ENCODE measurements at places on chromosomes 6 and 20.

DNA sequence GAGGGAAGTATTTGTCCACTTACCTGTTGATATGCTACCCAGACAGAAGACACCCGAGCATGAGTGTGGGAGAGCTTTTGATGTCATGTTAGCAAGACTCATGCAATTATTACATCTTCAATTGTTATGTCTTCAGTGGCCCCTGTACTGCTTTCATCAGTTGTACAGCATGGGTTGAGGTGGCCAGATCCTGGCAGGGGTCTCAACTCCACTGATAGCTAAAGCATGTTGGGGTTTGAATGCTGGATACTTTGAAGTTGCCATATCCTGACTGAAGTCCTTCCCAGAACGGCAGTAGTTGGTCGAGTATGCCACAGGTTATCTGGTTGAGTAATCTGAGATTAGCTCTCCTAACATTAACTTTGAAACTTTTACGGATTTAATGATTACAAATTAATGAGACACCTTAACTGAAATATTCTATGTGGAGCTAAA, 46.7 kb downstream of the LRRN4 start:
- DNase-seq, result no peak

- DNase-seq, result peak; percentile 86
Observed at GRCh38 chr6:151075527-151075926, 164.2 kb upstream of the AKAP12 start.

- no peak for DNase-seq
Observed at GRCh38 chr6:152698692-152699091, 995 bp downstream of the MYCT1 start.

DNA sequence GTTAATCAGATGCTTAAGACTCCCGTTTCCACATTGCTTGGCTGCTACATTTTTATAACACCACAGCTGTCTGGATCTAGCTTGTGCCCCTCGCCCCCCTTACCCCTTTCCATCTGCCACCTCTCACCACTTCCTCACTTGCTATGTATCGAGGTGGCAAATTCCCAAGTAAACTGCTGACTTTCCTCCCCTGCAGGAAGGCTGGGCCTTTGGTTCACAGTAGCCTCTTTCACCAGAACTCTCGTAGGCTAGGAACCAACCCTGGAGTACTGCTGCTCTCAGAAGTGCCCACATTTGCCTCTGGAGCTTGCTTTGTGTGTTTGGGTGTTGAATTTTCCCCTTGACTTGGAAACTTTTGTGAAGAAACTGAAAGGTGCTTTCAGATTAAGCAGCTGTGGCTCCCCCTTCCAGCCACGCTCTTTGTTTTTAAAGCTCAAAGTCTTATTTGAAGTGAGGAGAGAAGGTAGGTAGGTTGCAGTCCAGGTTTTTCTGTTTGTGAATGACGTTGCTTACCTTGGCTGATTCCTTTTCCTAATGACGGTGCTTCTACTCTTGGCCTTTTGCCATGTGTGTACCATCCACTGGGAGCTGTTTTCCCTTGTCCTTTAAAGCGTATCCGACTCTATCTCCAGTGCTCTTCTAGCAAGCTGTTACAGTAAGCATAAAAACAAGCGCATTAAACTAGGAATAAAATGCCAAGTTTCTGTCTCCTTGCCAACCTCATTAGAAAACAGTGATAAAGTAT, 90.4 kb downstream of the CARMIL1 start:
- DNase-seq, result no peak

- no peak for DNase-seq
Observed at GRCh38 chr6:71383476-71383875, 94.9 kb downstream of the OGFRL1 start.

GRCh38 chr6:133865680-133866079, 23.2 kb upstream of the TCF21 start:
- no peak for DNase-seq

- DNase-seq, result no peak
Observed at GRCh38 chr20:32596681-32597252, 11.6 kb upstream of the NOL4L start.

DNA sequence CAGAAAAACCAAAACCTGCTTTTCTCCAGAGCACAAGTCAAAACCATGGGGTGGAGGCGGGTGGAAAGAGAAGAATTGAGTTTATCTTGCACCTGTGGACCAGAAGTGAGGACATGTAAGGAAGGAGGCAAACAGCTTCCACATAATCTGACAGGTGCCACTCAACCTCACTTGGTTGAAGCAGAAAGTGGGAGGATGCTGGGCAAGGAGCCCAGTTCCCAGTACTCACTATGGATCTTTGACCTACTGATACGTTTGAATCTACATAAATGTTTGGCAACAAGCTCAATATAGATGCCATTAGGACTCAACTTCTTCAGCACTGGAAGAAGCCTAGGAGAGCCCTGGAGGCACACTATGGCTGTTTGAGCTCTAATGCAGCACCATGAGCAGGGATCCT, 285.5 kb downstream of the KIF16B start:
- DNase-seq, result no peak

DNA sequence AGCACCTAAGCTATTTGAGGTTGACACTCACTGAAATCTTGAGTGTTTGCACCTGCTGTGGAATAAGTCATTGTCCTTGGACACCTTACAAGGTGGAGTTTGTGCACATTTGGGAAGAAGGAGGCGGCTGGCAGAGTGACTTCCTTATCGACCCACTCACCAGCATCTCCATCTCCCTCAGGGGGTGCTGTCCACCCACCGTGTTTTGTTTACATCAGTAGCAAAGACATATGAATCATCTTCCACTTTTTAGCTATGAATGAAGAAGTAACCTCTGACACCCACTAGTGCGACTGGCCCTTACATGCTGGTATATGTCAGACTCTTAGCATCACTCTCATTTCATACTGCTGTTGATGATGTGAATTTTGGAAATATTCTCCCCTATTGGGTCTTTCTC, 119.5 kb upstream of the SGK1 start:
- DNase-seq, result no peak

DNA sequence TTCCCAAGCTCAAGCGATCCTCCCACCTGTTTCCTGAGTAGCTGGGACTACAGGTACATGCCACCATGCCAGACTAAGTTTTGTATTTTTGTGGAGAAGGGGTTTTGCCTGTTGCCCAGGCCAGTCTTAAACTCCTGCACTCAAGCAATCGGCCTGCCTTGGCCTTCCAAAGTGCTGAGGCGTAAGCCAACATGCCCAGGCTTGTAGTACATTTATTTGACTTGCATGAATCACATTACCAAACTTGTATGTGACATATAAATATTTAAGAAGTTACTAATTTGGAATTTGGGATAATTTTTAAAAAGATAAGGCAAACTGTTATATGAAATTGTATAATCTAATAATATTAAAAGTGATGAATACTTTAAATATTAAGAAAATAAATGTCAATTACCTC, 157.6 kb downstream of the MCHR2 start:
- DNase-seq, result no peak

- DNase-seq, result peak; percentile 64
Observed at GRCh38 chr20:14481863-14482262, 144.5 kb upstream of the FLRT3 start.

GRCh38 chr6:56573624-56574023, 69.1 kb downstream of the DST start:
- no peak for DNase-seq

GRCh38 chr20:50943069-50943468, 11.8 kb upstream of the ADNP start:
- DNase-seq, result no peak

- DNase-seq, result no peak
Observed at GRCh38 chr6:56671160-56671559, 28.5 kb upstream of the DST start.

GRCh38 chr20:18783385-18783959, 30.1 kb upstream of the SCP2D1 start:
- DNase-seq, result no peak

DNA sequence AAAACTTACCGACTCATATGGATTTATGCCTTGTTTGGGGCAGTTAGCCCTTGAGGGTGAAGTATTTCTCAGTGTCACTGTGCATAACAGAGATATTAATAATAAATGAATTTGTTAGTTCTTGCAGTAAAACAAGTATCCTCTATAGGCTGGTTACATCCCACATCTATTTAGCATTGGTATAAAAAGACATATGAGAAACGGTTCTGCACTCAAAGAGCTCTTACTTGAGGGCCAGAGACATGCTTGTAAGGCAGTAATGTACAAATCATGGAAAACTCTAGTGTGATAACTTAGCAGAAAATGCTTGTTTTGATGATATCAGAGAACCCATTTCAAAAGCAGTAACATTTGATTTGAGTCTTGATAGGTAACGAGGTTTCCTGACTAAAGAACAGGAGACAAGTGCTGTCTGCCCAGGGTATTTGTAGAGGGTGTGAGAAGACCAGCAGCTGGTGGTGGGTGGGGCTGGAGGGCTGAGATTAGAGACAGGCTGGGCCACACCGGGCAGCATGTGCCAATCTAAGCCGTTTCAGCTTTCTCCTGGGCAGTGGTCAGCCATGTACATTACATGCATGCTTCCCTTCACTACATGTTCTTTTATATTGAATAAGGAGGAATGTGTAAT, 46.3 kb downstream of the TULP4 start:
- DNase-seq, result no peak

DNA sequence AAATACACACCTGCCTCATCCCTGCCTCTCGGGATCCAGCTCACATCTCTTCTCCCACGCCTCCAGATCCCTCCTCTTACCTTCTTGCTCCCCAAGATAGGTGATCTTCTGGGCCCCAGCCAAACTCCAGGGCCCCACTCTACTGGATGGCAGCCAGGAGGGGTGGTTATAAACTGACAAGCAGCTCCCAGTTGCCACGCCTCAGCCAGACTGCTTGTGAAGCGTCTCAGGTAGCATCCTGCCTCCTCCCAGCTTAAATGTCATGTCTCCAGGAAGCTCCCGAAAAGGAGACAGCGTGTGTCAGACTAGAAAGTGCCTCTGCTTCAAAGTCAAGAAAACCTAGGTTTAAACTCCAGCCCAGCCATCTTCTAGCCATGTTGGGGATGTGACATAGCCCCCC, 114.1 kb downstream of the LRFN2 start:
- no peak for DNase-seq

DNA sequence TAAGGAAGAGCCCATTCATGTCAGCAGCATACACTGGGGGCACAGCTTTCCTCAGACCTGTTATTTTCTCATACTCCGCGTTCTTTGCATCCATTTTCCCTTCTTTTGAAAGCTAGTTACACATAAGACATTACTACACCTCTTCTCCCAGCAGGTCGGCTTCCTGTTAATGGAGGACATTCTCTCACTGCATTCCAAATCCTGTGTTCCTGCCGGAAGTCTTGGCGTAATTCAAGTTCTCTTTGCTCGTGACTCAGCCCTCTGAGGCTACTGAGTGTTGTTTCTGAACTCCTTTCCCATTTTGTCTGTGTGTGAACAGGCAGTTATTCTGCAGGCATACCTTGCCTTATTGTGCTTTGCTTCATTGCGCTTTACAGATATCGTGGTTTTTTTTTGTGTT, 97.5 kb upstream of the ZBTB24 start:
- DNase-seq, result peak; percentile 18

GRCh38 chr6:162913206-162913605, 185.4 kb downstream of the PACRG start:
- DNase-seq, result no peak

- DNase-seq, result no peak
Observed at GRCh38 chr20:14687313-14687712, 349.9 kb upstream of the FLRT3 start.

DNA sequence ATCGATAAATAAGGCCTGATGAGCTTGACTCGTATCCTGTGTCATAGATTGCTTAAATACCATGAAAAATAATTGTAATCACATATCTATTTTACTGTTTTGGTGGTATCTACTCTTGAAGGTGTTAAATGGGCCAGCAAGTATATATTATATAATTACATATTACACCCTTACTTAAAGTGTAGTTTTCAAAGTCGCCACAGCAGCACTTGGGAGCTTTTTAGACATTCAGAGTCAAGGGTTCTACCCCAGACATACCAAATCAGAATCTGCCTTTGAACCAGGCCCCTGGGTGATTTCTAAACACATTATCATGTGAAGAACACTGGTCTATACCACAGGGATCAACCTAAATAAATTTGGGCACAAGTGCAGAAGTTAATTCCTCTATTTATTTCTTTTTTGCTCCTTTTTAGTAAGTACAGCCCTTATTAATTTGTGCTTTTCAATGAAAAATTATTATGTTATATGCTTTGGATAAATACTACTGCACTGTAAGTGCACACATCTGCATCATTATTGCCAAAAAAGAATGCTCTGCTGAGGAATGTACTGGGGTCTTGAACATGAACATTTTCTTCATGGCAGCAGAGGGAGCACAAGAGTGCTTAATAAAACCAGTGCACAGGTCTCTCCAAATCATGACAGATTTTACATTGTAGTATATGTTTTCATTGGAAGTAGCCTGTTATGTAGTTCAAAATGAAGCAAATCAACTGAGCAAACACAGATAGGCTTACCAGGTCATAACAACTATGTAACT, 3.1 kb upstream of the ATXN1 start:
- DNase-seq, result peak; percentile 70

GRCh38 chr6:98529364-98529763, 305.0 kb upstream of the POU3F2 start:
- DNase-seq, result no peak

DNA sequence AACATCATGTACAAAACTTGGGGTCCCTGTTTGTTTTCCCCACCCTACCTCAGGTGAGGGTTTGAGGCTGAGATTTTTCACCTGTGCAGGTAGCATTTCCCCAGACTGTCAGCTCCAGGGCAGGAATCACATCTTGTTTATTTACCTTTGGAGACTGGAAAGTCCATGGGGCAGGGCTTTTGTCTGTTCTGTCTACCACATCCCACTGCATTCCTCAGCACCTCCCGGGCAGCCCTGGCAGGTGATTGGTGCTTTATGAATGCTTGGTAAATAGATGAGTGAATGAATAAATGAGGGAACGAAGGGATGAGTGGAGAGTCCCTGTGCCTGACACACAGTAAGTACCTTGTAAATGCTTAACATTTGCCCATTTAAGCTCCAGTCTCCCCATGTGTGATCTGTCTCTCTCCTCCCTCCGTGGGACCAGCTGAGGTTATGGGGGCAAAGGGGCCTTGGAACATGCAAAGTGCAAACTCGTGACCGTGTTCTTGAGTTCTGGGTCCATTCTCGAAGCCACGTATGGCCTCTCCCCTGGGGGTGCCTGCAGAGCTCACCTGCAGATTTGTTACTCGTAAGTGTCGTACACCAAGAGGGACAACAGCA, 69.7 kb upstream of the PMEPA1 start:
- DNase-seq, result no peak

- no peak for DNase-seq
Observed at GRCh38 chr20:61056116-61056515, 195.9 kb upstream of the CDH4 start.

DNA sequence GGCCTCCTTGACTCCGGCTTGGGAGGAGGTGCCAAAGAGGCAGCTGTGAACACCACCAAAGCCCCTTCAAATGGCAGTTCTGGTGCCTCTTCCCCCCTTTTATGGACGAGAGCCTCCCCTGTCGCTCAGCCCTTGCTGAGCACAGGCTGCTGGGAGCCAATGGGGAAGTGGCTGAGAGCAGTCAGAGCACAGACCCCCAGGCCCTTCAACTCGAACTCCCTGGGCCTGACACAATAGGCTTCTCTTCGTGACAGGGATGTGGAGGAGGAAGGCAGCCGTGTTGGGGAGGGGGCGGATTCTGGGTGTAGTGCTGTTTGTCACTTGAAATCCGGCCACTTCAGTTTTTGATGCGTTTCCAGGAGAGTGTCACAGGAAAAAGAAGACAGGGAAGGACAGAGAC, at the start of gene PDYN:
Gene PDYN (minus strand): TSS at position 73 of the 400 bp plus-strand sequence. CDS start 10,974 bp downstream, outside the sequence.
- DNase-seq, result no peak

GRCh38 chr6:157864185-157864761, 41.2 kb downstream of the SNX9 start:
- DNase-seq, result no peak

- DNase-seq, result no peak
Observed at GRCh38 chr6:14924126-14925024, 321.5 kb upstream of the JARID2 start.

GRCh38 chr6:6724539-6725467, 136.3 kb downstream of the LY86 start:
- DNase-seq, result peak; percentile 79

Data from fibroblast of skin of scalp (primary cell).